Pancreas (tissue), 10 donors: ENCODE measurements at places on chromosomes 11 and 22. TPM values are rescaled to one million over a fixed set of nuclear protein-coding genes. Genes with fewer than 3 reads are reported as not detected.

DNA sequence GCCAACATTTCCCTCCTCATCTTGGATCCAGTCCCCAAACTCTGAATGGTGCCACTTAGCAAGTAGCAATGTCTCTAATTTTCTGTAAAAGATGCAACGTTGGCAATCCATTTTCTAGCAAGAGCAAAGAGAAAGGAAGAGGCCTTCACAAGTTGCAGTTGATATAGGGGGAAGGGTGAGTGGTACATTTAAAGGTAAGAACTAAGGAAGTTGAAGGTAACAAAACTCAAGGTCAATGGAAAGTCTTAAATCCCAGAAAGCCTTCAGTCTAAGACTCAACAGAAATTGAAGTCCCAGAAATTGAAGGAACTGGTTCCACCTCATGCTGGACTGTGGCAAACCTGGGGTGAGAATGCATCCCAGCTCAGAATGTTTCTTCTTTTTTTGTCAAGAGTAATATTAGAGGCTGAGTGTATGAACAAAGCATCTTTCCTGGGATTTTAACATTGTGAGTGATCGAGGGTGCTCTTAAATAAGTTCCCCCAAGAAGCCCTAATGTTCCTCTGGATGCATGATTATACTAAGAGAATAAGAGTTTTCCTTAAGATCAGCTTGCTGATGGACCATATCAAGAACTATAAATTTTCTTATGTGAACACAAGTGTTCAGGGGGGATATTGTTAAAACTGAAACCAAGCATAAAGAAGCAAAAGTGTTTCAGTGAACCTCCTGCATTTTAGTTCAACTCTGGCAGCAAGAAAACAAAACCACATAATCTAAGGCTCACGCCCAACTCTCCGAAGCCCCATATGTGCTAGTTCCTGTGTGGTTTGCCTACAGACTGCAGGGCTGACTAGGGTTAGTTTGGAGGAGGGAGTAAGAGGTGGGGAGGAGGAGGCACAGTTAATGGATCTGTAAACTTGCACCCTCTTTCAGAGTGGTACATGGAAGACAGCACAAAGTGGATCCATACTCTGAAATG lies at the start of gene GRAP2:
Gene GRAP2, plus strand, starts transcription at position 779 of the 922 bp plus-strand sequence. CDS start 46,023 bp downstream, outside the sequence.
- no peak for DNase-seq

DNA sequence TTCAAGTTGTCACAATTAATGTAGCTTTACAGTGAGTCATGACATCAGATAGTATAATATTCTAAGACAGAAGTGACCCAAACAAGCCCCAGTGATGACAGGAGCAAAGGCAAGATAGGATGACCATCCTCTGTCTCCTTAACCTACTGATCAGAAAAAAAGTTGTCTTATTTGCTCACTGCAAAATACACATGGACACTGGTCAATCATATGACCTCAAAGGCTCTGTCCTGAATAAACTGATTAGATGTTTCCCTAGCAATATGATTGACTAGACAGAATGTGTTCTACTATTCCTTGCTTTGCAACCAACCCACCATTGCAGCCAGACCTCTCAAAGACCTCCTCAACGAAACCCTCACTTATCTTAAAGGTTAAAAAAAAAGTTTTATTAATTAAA lies 117.4 kb downstream of the SYN3 start:
- no peak for DNase-seq

GRCh38 chr22:44617828-44618227 lies 84.2 kb upstream of the PRR5 start:
- no peak for DNase-seq

DNA sequence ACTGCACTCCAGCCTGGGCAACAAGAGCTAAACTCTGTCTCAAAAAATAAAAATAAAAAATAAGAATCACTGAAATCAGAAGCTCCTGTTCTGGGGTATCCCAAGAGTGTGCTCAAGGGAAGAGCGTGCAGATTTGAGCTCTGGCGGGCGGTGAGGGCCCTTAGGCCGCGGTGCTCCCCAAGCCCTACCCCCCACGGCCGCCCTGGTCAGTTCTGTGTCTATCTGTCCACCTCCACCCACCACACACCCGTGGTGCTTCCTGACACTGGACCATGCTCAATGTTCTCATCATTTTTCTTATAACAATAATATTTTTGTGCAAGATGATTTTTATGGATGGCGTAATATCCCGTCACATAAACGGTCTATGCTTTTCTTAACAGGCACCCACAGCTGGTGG lies 71.1 kb downstream of the RTL6 start:
- DNase-seq, result no peak

GRCh38 chr22:37777122-37777687 lies 30.5 kb upstream of the GCAT start:
- DNase-seq, result peak; percentile 89

Gene MS4A4E
- 0.24 TPM for total RNA-seq

Gene SCGB1A1
- total RNA-seq, result not detected
